ENCODE measurements at places on chromosomes 6 and 20.
A peak's percentile ranks its signal among the peaks of the same experiment; 100 is the strongest.

- no peak for DNase-seq
Measured at GRCh38 chr6:56660381-56660730, 17.7 kb upstream of the DST start.

DNA sequence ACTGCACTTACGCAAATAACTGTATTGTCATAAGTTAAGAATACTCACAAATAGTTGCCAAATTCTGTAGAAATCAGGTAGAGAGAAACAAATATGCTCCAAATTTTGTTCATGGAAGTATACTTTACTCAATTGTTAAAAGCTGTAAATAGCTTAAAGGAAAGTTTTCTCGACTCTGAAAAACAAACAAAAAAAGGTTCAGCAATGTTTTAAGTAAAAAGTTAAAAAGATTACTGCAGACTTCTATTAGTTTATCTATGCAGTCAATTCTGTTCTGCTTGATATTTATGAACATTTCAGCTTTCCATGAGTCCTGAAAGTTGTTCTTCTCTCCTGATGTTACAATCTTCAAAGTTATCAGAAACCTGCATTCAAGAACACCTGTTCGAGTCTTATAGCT lies 37.5 kb upstream of the FAM8A1 start:
- DNase-seq = no peak

GRCh38 chr6:14002176-14002947 lies 77.6 kb downstream of the RNF182 start:
- DNase-seq = no peak

- peak; percentile 6 for DNase-seq
Measured at GRCh38 chr20:51661609-51662178, 106.5 kb downstream of the ATP9A start.

All from hematopoietic multipotent progenitor cell treated with erythropoietin and hydrocortisone succinate and interleukin-3 and kit ligand, for 8 days (in vitro differentiated cells).